ENCODE measurements at places on chromosomes 3 and 15.

DNA sequence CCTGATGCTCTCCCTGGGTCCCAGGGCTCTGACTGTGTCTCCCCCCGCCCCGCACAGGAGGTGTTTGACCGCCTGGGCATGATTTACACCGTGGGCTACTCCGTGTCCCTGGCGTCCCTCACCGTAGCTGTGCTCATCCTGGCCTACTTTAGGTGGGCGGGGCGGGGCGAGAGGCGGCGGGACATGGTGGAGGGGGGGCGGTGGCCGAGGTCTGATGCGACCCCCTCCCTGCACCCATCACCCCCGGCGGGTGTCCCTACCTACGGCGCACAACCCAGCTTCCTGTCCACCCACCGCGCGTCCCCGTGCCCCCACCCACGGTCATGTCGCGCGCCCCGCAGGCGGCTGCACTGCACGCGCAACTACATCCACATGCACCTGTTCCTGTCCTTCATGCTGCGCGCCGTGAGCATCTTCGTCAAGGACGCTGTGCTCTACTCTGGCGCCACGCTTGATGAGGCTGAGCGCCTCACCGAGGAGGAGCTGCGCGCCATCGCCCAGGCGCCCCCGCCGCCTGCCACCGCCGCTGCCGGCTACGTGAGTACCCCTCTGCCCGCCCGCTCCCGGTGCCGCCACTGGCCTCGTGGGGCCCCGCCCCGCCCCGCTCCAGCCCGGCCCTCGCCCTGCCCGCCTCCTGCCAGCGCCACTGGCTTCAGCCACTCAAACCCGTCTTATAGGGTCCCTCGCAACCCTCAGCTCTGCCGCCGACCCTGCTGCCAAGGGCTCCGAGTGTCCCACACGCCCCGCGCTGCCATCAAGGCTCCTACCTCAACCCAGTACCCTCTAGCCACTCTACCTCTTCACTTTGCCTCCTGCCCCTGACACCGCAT lies 21.0 kb downstream of the PTH1R start:
- DNase-seq: no peak

GRCh38 chr15:101176625-101177024 lies 75.2 kb downstream of the CHSY1 start:
- no peak for DNase-seq

DNA sequence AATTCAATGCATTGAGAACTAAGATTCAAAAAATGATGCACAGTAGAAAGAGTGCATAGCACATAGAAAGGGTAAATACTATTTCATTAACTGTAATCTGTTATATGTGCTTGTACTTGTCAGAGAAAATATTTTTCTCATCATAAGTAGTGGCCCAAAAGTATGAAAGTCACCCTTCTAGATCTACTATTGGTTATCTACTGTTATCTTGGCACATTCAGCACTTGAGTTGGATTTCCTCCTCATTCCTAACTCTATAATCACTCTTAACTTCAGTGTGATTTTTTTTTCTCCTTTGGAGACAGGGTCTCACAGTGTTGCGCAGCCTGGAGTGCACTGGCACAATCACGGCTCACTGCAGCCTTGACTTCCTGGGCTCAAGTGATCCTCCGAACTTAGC lies 194.4 kb downstream of the PCCB start:
- DNase-seq: no peak

GRCh38 chr3:8348076-8348475 lies 153.5 kb upstream of the LMCD1 start:
- no peak for DNase-seq

DNA sequence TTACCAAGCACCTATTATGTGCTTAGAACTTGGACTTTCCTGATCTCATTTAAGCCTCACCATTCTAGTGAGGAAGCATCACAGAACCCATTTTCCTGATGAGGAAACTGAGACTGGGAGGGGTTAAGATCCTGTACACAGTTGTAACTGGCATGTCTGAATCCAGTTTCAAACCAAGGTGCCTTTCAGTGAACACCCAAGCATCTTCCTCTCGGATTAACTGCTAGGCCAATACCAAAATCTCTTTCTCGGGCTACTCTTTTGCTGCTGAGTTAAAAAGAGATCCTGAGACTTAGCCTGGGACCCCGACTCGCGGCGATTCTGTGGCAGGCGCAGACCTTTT lies 578 bp upstream of the CEMIP start:
- no peak for DNase-seq

All from activated CD4-positive, CD25-positive, alpha-beta regulatory T cell (primary cell).